ENCODE measurements at places on chromosomes 3 and 15.

- DNase-seq: peak; percentile 35
Observed at GRCh38 chr15:70643783-70644125, 119.6 kb downstream of the UACA start.

DNA sequence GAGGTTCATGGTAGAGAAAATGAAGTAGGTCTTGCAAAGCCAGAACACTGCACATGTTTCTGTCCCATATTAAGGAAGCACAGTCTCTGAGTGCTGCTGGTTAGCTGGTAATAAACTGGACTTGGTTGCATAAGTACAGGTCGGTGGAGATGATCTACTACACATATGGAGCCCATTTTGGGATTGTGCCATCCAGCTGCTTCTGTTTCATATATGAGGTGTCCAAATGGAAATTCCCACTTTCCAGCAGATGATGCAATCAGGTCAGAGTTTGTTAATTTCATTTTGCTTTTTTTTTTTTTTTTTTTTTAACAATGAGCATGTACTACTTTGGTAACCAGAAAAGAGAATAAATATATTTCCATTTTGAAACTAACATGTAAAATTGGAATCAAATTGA is 122.6 kb downstream of the SATB1 start:
- peak; percentile 63 for DNase-seq

- peak; percentile 48 for DNase-seq
Observed at GRCh38 chr3:134085034-134085775, 55.5 kb upstream of the SLCO2A1 start.

DNA sequence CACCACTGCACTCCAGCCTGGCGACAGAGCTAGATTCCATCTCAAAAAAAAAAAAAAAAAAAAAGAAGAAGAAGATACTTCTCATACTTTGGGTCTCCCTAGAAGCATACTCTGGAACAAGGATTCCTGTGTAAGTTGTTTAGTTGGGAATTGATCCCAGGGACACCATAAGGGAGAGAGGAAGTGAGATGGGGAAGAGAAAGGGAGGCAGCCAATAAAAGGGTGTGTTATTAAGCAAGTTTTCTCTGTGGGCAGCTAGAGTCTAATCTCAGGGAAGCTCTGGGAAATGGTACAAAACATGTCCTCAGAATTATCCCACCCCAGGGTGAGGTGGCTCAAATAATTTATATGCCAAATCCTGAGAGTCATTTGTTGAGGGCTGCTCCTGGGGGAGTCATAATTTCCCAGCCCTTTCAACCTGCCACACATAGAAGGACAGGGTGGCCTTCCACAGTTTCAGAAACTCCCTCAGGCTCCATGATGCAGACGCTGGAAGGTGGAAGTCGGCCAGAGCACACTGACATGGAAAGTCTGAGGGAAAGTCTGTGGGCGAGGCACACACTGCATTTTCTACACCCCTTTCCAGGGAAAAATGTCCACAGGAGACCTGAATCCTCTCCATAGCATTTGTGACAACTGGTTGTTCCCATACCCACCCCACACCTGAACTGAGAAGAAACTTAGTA is 86.4 kb upstream of the SLC4A7 start:
- DNase-seq: no peak

GRCh38 chr3:12991481-12991837 is 81.8 kb downstream of the IQSEC1 start:
- DNase-seq: no peak

DNA sequence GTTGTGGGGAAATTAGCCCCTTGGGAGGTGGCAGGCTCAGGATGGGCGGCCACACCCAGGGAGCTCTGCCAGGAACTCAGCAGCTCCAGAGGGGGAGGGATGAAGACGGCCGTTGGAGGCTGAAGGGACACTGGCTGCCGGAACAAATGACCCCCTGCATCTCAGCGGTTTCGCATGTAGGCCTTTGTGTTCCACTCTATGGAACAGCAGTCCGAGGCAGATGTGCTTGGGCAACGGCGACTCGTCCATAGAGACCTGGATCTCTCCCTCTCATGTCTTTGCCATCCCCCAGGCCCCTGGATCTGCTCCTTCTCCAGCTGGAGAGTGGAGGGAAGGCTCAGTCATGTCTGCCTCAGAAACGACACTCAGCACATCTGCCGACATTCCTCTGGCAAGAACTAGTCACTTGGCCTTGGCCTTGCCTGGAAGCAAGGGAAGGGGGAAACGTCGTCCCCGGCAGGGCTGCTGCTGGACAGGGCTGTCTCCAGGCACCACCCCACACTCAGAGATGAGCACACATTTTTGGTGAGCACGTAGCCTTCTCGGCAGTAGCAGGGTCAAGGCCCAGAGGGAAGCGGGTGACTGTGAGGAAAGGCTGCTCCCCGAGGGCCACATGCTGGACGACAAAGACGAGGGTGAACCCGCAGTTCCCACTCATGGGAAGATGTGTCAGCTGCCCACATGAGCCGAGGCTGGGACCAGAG is 83.8 kb downstream of the ASB7 start:
- no peak for DNase-seq

DNA sequence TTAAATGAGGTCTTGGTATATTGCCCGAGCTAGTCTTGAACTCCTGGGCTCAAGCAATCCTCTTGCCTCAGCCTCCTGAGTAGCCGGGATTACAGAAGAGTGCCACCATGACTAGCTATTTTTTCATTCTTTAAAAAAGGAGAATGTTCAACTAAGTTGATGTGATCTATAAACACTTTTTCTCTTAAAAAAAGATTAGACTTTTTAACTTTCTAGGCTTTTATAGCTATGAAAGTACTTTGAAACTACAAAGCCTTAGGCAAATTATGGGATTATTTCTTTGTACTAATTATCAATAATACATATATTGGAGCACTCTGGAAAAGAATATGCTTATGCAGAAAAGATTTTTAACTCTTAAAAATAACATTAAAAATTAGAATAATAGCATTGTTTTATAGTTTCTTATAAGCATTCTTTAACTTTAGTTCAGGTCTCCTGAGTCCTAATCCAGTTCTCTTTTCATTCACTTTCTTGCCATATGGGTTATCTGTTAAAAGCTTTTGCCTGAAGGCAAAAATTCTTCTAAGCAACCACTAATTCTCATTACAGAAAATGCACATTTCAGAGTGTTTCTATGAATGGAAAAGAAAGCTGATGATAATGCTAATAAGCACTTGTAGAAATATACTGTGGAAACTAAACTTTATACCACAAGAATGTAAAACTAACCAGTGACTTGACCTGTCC is 87.8 kb downstream of the DPPA2 start:
- DNase-seq: no peak

- no peak for DNase-seq
Observed at GRCh38 chr3:59538753-59539432, 489.1 kb upstream of the CFAP20DC start.

GRCh38 chr3:120203016-120203415 is 82.0 kb downstream of the GPR156 start:
- peak; percentile 34 for DNase-seq

All from Daoy (cell line).